ENCODE measurements at places on chromosomes 7 and 10. TPM values are rescaled to one million over a fixed set of nuclear protein-coding genes. Genes with fewer than 3 reads are reported as not detected.

GRCh38 chr10:34298346-34298818, 516.7 kb downstream of the PARD3 start:
- no peak for DNase-seq

Gene LYZL2
- total RNA-seq, result not detected

DNA sequence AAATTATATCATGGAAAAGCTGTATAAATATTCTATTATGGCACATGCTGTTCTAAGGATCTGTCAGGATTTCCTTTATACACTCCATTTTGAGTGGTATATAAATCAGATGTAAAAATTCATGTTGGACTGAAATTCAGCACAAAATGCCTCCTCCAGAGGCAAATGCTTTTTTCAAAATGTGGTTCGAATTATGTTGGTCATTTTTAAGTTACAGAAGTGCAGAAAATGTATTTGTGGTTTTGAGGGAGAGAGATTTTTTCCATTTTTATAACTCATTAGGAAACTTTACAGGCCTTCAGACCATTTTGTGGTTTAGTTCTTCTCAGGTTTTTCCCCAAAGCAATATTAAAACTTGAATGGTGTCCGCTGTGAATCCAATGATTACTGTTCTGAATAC, 2.9 kb downstream of the PPP1R3A start:
- no peak for DNase-seq

Gene SH2D4B
- 0.09 TPM for total RNA-seq

GRCh38 chr7:148687555-148687954, 11.1 kb upstream of the CUL1 start:
- no peak for DNase-seq

GRCh38 chr7:74617180-74617744, 40.3 kb upstream of the GTF2I start:
- peak; percentile 40 for DNase-seq

DNA sequence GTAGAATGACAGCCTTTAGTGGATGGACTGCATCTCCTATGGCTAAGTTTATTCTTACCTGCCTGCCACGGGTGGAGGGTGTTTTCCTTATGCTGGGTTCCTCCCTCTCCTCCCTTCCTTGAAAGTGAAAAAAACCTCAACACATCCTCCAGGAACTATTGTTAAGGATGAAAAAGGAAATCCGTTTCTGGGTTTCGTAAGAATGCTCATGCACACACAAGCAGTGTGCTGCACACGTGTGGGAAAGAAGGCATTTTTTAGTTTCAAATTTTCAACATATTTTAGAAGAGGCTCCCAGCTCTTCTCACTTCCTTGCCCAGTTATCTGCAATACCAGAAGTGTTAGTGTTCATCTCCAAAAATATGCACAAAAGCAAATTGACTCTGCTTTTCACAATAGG, 90.6 kb downstream of the FAM171A1 start:
- DNase-seq, result no peak

- no peak for DNase-seq
Observed at GRCh38 chr10:35363587-35363986, 27.3 kb downstream of the CCNY start.

Gene SPDYE8
- not detected for total RNA-seq

DNA sequence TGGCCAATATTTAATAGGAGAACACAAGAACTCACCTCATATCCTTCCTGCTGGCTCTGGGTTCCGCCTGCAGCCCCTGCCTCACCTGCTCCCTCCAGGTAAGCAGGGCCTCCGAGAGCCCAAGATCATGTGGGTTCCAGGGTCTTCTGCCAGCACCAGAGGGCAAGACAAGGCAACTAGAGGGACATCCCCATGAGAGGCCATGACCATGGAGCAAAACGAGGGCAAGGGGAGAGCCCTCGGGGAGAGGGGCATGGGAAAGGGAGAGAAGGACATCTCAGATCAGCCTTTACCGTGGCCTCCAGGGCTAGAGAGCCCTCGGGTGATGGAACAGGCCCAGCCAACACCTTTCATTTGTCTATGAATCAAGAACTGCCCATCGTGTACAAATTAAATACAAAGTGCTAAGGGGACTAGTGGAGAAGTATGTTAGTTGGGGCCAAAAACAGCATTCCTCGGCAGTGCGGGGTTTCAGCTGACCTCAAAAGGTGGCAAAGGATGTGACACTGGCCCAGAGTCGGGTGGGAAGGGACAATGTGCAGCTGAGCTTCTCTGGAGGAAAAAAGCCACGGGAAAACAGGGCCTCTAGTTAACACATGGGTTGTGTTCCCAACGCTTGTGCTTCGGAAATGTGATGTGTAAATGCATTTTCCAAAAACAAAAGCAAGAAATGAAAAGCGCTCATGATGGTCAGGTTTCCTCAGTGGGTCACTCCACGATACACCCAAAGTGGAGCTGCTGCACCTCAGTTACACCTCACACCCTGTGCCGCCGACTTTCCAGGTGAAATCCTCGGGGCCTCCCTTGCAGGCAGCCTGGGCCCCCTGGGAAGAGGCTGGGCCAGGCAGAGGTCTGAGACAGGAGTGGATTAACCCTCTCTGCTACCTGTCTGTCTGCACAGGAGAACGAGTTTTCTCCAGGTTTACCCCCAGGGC, 2.0 kb downstream of the AOC1 start:
- DNase-seq, result no peak

Gene PDZD7
- 1.9 TPM for total RNA-seq

Gene UNCX
- not detected for total RNA-seq

- DNase-seq, result no peak
Observed at GRCh38 chr10:130726996-130727725, 584.4 kb downstream of the TCERG1L start.

DNA sequence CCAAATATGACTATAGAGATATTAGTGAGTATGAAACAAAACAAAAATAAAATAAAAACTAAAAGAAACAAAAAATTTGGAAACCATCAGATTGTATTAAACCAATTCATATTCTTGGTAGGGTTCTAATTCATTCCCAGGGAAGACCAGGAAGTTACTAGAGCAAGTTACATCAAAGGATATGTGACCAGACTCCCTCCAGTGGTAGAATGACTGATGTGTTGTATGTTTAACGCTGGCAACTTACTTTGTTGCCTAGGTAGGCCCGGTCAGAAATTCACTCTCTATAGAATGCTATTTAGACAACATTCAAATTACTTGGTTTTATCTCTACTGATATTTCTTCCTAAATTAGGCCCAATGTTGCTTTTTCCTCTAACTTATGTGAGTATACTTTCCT, 5.2 kb downstream of the PHYHIPL start:
- DNase-seq, result no peak

DNA sequence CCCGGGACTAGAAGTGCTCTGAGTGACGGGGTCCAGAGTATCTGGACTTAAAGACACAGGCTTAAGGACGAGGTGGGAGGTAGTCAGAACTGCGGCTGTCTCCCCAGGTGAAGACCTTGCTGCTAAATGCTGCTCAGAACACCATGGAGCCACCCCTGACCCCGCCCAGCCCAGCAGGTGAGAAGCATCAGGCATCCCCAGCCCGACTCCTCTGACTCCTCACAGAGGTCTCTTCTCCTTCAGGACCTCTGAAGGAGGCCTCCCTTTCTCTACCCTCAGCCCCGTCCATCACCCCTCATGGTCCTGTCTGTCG, 5.8 kb downstream of the NFKB2 start:
- no peak for DNase-seq

Gene PGAM2
- 2.4 TPM for total RNA-seq

DNA sequence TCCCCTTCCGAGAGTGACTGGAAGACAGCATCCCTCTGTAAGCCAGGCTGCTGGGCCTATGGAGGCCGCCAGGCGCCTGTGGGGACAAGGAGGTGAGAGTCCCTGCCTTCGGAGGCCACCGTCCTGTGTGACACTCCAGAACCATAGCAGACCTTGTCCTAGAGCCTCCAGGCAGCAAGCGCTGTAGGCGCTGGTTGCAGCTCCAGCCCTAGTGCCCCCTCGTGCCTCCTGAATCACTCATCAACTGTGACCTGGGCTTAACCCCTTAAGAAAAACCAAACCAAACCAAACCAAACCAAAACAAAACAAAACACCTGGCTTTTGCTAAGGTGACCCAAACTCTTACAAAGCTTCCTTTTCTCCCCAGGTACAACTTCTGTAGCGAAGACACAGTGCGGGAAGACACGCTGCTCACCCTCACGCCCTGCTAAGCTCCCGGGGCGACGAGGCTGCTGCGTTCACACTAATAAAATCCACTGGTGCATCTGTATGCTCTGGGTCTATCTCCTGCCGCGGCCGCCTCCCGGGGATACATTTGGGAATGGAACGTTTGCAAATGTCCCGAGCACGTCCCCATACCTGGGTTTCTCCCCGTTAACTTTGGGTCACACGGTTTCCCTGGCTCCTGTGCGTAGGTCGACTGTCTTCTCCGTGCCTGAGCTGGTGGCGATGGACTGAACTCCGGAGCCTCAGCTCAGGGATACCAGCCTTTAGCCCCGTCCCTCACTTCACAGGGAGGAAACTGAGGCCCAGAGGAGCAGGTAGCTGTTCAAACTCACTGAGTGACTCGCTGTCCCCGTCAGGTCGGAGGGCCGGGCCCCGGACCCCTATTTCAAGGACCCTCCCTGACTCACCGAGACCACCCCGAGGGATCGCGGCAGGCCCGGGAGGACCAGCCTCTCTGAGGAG, 11.8 kb upstream of the PNLIPRP2 start:
- DNase-seq, result peak; percentile 20

DNA sequence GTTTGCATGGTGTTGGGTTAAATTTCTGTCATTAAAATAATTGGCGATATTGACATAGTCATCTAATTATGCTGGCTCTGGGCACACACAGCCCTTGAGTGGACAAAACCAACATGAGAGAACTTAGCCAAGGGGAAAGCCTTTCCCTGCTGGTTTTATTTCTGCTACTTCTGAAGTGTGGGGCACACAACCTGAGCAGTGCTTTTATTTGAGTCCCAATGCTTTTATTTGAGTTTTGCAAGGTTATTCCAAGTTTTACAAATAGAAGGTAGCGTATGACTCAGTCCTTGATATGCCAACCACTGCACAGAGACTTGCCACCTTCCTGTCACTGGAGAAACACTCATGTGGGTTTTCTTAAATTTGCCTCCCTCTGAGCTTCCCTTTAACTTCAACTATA, 145.7 kb downstream of the EGFR start:
- DNase-seq, result no peak

Gene CC2D2B
- total RNA-seq, result 0.32 TPM

- DNase-seq, result no peak
Observed at GRCh38 chr7:136023134-136023869, 46.1 kb upstream of the MTPN start.

- DNase-seq, result no peak
Observed at GRCh38 chr7:123492485-123492884, 41.9 kb downstream of the IQUB start.

Gene NUTM2E
- total RNA-seq, result 0.15 TPM

Gene DGKI
- 0.30 TPM for total RNA-seq

DNA sequence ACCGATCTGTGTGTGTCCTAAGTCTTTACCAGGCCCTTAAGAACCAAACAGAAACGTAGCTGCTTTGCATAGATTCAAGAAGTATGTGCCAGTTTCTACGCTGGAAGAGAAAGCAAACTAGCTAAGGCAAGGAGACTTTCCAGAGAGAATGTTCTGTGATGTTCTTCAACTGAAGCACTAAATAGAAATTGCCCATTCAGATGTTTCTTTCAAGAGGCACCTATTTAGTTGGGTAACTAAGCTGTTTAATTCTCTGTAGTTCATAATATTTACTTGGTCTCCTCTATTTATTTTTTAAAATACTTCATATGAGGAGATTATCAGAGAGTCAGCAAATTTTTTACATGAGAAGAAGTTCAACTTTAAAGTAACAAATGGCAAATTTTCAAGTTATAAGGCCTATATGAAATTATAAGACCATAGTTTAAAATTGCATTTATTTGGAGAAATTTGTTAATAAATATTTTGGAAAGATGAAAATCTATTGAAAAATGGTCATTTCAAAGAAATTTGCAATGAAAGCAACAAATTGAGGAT, 279.0 kb downstream of the NEBL start:
- no peak for DNase-seq

GRCh38 chr7:99006739-99007424, 128.6 kb downstream of the TRRAP start:
- no peak for DNase-seq

Gene OR2A12
- not detected for total RNA-seq

GRCh38 chr10:20473023-20473760, 423.9 kb downstream of the NEBL start:
- DNase-seq, result no peak

DNA sequence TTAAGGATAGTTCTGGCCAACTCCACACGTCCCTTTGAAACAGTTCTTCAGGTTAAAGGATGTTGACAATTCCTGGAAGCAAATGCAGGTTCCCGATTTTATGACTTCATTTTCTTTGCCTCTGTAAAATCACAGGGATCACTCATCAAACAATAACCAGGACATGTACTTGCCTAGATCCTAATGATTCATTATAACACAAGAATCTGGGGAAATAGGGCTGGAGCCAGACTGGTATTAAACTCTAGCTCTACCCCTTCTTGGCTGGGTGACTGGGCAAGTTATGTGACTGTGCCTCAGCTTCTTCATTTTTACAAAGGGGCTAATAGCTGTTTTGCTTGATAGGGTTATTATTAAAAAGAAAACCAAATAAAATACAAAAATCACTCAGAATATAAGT, 56.0 kb upstream of the KCND2 start:
- DNase-seq, result no peak

- no peak for DNase-seq
Observed at GRCh38 chr10:75505840-75506506, 74.5 kb downstream of the LRMDA start.

Gene SEMA3E
- 2.5 TPM for total RNA-seq

Gene CAPZA2
- 125 TPM for total RNA-seq

DNA sequence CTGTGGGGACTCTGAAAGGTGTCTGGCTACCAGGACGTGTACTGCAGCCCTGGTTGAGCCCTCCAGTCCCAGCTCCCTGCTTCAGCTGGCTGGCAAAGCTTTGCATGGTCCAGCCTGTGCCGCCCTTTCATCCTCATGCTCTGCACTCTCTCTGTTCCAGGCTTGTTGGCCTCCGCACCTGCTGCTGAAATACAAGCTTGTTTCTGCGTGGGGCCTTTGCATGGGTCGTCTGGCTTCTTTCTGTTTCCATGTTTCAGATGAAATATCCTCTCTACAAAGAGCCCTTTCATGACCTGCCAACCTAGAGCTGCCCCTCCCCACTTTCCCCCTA, 45.9 kb downstream of the TSPAN15 start:
- no peak for DNase-seq

GRCh38 chr7:134317434-134317833, 704 bp upstream of the SLC35B4 start:
- DNase-seq, result no peak

DNA sequence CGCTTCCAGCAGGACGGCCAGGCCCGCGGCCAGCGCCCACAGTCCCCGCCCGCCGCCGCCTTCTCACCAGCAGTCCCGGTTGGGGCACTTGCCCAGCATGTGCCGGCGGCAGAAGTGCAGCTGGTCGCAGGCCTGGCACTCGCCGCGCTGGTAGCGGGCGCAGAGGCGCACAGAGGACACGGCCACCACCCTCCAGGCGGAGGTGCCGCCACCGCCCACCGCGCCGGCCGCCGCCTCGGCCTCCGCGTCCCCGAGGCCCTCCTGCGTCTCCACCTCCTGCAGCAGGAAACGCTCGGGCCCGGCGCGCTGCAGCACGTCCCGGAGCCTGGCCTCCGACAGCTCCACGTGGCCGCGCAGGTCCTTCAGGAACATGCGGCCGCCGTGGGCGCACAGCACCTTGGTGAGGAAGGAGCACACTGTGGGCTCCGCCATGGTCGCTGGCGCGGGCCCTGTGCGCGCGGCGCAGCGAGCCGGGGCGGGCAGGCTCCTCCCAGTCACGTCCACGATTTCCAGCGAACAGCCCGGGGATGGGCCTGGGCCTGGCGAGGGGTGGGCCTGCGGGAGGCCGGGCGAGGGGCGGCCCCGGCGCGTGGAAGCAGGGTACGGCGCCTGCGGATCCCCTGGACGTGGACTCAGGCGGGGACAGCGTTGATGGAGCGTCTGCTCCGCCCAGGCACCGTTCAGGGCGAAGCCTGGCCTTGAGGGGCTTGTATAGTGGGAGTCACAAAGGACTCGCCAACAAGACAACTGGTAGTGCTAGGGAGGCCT, at the start of gene ZC3HAV1L:
ZC3HAV1L (minus strand) TSS at position 457 of the 768 bp plus-strand sequence; CDS start at position 432, 25 bp downstream.
- DNase-seq, result peak; percentile 55

All from WTC11 (cell line).